PC-3 (cell line): ENCODE measurements at places on chromosomes 1 and 21. TPM values are rescaled to one million over a fixed set of nuclear protein-coding genes. Genes with fewer than 3 reads are reported as not detected.

Gene OPTC
- not detected in 2 replicates for total RNA-seq

Gene AQP10
- not detected in 2 replicates for total RNA-seq

Gene SYNC
- 6.6 and 10.0 TPM in 2 replicates for total RNA-seq

Gene GREM2
- not detected in 2 replicates for total RNA-seq

Gene TMCC2
- total RNA-seq: 8.7 and 11.3 TPM in 2 replicates
